RCC 7860 (cell line): ENCODE measurements at places on chromosomes 7 and 10.

DNA sequence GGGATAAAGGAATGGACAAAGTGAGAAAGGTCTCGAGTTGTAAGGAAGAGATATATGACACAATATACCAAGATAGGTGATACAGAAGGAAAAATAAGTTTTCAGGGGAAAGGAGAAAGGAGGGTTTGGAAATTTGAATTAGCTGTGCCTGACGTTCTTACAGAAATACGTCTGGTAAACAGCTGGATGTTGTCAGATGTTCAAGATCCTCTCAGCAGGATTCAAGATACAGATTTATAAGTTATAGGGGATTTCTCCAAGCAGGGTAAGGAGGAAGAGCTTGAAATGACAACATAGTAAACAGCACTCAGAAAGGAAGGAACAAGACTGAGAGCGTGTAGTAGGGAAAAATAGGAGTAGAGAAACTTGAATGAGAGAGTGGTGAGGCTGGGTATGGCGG, 1184.1 kb downstream of the TYW1 start:
- no peak for DNase-seq

- no peak for DNase-seq
Observed at GRCh38 chr10:25768167-25768566, 165.9 kb upstream of the MYO3A start.

DNA sequence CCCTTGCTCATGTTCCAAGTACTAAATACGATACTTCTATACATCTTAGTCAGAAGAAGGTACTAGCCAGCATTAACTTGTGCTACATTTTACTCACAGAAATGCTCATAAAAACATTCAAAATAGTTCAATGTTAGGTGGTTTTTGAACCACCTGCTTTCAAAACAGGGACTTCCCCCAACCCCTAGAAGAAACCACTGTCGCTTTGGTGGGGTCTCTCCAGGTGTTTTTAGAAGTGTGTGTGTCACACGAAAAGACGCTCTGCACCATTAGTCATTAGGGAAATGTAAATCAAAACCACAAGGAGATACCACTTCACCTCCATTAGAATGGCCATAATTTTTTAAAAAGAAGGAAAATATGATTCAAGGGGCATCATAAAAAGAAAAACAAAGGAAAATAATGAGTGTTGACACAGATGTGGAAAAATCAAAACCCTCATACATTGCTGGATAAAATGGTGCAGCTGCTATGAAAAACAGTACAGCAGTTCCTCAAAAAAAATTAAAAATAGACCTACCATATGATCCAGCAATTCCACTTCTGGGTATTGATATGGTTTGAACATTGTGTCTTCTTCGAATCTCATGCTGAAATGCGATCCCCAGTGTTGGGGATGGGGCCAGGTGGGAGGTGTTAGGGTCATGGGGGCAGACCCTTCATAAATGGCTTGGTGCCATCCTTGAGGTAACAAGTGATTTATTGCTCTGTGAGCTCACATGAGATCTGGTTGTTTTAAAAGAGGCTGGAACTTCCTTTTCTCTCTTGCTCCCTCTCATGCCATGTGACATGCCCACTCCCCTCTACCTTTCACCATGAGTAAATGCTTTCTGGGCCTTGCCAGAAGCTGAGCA, 74.2 kb downstream of the MALSU1 start:
- no peak for DNase-seq

- no peak for DNase-seq
Observed at GRCh38 chr7:2065528-2065927, 167.2 kb downstream of the MAD1L1 start.
